Retina (tissue), 1 donor: ENCODE measurements at places on chromosomes 5 and 9.

GRCh38 chr9:14190240-14190639, 123.7 kb downstream of the NFIB start:
- no peak for DNase-seq

DNA sequence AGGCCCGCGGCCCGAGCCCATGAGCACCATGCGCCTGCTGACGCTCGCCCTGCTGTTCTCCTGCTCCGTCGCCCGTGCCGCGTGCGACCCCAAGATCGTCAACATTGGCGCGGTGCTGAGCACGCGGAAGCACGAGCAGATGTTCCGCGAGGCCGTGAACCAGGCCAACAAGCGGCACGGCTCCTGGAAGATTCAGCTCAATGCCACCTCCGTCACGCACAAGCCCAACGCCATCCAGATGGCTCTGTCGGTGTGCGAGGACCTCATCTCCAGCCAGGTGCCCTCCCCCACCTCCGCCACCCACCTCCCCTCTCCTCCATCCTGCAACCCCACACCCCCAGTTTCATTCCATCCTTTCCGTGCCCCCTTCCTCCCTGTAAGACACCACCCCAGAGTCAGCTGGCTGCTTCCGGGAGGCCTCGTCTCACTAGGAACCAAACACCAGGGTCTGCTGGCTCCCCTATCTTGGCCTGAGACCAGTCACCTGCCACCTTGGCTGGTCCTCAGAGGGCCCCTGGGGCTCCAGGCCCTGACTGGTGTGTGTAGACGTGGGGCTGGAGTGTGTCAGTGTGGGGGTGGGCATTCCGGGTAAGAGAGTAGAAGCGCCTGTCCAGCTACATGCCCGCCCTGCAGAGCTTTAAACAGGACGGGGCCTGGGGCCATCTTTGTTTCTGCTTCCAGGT, 655 bp downstream of the GRIN1 start:
- DNase-seq = no peak

GRCh38 chr9:26551451-26551850, 341.2 kb downstream of the CAAP1 start:
- no peak for DNase-seq

GRCh38 chr9:710951-711745, 130.3 kb upstream of the DMRT1 start:
- DNase-seq = no peak

DNA sequence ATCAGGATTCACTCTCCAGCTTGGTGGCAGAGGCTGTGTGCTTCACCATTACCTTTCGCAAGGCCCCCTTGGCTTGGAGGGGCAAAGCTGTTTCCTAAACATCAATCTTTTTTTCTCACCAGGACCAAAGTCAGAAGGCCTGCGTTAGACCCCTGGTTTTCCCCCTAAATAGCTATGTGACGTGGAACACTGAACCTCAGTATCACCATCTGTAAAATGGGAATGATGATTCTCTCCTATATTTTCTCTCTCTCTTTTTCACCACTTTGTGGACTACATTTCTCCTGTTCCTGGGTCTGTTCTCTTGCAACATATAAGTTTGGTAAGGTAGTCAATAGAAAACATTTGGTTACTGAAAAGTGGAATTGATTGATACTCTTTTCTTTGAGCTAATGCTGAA, 50.5 kb downstream of the DAPK1 start:
- no peak for DNase-seq

DNA sequence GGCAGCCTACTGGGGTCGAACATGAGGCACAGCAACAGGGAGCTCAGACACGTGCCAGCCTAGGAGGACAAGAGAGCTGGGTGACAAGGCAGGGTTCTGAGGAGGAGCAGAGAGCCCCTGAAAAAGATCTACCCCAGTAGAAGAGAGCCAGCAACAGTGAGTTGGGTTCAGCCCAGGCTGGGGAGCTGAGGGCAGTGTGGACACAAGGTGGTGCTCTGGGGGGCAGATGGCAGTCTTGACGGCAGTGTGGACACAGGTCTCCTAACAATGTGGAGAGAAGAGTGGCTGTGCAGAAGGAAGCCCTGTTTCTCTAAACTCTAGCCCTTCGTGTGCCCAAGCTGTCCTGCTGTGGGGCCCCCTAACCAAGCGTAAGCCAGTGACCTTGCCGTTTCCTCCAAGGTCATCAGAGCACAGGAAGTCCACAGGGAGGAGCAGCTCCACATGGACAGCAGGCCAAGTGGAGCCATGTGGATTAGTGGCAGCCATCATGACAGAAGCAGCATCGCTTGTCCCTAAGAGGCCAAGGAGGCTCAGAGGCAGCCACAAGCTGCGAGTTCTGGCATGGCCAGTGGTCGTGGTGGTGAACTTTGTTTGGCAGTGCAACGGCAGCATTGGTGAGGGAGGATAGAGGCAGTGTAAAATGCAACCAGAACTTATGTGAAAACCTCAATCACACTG, 25.1 kb upstream of the LMX1B start:
- no peak for DNase-seq

DNA sequence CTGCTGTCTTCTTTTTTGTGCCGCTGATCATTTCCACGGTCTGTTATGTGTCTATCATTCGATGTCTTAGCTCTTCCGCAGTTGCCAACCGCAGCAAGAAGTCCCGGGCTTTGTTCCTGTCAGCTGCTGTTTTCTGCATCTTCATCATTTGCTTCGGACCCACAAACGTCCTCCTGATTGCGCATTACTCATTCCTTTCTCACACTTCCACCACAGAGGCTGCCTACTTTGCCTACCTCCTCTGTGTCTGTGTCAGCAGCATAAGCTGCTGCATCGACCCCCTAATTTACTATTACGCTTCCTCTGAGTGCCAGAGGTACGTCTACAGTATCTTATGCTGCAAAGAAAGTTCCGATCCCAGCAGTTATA, 17.1 kb downstream of the F2R start:
- no peak for DNase-seq

DNA sequence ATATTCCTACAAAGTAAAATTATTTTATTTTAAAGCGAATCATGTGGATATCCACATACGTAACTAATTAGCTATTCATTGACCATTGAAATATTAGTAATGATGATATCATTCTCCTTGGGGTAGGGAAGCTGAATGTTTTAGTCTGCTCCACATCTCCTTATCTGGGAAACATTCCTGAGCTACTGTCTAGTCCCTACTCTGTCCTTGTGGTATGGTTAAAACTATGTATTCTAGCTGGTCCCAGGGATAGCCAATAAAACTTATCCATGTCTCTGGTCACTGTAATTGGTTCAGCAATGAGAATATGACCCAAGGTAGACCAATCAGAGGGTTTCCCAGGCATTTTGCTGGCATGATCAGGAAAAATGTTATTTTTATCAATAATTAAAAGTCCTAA, 76.0 kb upstream of the DAP start:
- no peak for DNase-seq

GRCh38 chr5:103452089-103452488, 110.5 kb downstream of the NUDT12 start:
- no peak for DNase-seq

DNA sequence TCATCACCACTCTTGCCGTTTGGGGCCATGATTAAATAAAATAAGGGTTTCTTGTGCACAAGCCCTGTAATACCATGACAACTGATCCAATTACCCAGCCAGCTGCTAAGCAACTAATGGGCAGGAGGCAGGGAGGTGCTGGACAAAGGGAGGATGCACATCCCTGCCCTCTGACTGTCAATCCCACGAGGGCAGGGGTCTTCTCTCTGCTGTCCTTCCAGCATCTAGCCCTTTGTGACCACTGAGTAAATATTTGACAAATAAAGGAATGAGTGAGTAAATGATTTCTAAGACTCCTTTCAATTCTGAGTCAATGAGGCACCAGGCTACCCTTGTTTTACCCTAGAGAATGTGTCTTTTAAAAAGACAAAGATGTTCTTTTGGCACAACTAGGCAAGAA, 247.1 kb downstream of the SYK start:
- no peak for DNase-seq

DNA sequence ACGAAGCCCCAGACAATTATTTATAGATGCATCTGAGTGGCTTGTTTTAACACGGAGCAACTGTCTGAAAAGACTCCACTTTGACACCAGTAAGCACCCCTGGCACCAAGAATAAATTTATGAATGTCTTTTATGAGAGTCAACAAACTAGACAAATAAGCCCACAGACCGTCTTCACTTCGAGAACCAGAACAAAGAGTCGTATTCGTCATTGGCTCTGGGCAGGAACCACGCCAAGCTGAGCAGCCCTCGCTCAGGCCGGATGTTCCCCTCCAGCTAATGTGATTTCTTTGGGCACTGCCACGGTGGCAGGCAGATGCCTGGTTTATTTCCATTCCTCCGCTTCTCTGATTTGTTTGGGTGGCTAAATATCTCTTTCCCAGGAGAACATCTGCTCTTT, 91.9 kb upstream of the STC2 start:
- DNase-seq = no peak

DNA sequence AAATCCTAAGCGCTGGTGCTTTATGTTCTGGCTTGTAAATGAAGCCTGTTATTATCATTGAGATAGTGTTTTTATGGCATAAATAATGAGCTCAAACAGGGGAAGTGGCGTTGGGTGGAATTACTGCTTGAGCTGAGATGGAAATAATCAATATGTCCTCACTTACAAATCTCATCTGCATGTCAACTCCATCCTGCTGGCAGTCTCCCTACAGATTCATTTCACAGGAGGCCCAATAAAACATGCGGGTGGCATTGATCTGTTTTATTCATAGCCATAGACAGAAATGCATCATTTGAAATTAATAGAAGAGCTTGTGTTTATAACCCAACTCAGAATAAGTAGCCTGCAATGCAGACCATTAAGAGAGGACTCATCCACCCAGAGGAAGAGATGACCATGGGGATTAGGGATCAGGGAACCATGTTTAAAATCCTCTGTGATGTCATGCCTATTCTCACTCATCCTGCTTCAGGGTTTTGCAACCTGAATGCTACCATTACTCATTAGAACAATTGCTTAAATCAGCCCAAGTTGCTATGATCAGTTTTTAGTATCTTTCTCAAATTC, 680.4 kb downstream of the TLR4 start:
- DNase-seq = no peak

GRCh38 chr9:85030316-85030715, 360.8 kb downstream of the NTRK2 start:
- no peak for DNase-seq

DNA sequence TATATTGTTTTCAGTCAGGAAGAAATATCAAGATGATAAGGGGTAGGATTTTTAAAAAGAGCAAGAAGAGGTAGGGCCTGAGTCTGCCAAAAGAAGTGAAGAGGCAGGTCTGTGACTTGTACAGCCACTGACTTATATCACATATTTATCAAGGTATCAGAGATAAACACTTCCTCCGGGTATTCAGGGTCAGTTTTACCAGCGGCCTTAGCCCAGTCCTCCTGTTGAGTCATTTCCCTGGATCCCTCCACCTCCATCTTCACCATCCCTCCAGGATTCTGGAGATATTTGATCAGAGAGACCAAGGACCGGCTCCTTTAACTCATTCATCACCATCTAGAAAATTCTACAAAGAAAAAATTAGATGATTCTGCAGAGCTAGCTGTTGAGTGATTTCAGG, 375.7 kb upstream of the TUSC1 start:
- no peak for DNase-seq

- peak; percentile 28 for DNase-seq
Observed at GRCh38 chr9:134643222-134643671, 1.6 kb downstream of the COL5A1 start.

DNA sequence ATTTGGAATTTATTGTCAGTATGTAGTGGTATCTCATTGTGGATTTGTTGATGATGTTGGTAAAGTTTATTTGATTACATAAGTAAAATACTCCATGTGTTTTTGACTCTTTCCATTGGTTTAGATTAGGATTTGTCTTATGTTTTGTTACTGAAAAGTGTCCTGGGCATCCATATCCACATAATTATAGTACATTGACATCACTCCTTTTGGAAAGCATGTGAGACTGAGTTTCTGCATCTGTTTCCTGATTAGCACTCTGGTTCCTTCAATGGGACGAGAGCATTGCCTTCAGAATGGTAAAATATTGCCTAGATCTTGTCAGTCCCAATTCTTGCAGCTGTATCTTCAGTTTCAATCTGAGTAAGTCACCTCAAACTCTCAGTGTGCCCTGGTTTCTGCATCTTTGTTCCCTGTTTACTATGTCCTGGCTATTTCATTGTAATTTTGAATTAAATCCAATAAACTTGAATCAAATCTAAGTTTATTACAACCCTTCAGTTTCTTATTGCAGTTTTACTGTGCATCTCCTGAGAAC, 128.1 kb downstream of the FBXO38 start:
- no peak for DNase-seq

DNA sequence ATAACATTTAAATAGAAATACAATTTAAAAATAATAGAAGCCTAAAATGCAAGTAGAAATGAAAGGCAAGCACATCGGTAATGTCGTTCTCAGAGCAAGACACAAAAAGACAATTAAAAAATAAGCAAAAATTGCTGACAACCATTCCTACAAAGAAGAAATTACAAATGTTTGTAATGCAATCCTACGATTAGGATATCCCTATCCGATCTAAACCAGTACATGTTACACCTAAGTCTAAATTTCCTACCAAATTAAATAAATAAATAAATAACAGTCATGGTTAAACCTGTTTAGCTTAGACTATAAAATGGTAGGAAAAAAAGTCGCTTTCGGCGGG, 90.0 kb downstream of the ANXA2R start:
- no peak for DNase-seq

DNA sequence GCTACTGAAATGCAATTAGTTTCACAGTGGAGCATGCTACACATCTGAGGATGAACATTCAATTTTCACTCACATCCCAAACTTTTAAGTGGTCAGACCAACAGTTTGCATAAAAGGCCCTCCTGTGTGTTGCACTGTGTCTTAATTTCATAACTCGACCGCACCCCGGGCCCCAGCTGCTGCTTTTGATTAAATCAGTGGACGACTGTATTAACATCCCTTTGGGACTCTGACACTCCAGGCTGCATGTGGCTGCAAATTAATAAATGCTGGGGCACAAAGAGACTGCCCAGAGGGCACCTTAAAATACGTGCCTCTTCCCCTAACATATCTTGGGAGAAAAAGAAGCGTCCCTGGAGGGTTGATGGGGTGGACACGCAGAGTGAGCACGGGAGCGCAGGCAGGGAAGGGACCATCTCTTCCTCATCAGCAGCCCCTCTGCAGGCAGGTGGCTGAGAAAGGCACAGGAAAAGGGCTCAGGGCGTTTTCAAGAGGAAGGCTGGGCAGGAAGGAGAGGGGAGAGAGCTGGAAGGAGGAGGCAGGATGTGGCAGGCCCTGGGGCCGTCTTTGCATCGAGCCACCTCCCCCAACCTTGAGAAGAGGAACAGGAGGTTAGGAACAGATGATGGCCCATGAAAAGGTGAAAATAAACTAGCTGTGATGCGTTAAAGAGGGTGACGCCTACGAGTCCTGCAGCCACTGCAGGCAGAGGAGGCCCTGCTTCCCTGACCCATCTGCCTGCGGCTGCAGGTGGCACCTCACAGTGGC, 18.6 kb downstream of the MED10 start:
- DNase-seq = no peak

GRCh38 chr9:136190237-136190601, 14.7 kb downstream of the LHX3 start:
- no peak for DNase-seq
